Tibial artery (tissue), 4 donors: ENCODE measurements at places on chromosomes 3 and 15.

GRCh38 chr15:35281515-35281914 lies 196.4 kb upstream of the NANOGP8 start:
- DNase-seq, result no peak

DNA sequence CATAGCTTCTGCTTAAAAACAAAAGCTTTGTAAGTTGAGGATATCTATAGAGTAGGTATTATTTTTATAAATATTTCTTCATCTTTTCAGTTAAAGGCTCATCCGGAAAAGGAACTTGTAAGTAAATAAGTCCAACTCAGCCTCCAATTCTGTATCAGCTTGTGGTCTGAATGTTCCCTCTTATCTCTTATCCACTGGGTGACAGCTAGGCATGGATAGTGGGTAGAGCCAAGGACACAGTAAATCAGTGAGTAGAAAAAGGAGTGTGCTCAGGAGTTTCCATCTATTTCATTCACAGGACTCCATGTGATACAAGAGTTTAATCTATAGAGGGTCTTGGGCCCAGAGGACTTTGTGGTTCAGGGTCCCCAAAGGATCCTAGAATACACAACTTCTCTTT lies 50.9 kb downstream of the FRMD5 start:
- DNase-seq, result no peak

DNA sequence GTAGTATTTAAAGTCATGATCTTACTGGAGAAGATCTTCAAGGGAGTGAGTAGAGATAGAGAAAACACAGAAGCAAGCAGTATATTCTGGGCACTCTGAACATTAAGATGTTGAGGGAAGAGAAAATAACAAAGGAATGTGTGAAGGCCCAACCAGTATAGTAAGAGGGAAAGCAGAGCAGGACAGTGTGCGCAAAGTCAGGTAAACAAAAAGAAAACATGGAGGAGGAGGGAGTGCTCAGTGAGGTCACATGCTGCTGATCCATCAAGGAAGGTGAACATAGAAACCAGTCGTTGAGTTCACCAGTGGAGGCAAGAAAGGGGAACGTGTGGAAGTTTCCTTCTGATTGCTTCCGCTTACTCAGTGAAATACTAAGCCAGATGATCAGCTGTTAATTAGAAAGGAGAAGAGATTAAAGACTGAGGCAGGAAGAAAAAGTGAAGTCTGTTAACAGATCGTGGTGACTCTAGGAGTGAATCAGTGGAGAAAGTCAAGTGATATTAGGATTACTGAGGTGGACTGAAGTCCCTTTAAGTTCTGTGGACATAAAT lies 47.2 kb downstream of the OPA1 start:
- no peak for DNase-seq

DNA sequence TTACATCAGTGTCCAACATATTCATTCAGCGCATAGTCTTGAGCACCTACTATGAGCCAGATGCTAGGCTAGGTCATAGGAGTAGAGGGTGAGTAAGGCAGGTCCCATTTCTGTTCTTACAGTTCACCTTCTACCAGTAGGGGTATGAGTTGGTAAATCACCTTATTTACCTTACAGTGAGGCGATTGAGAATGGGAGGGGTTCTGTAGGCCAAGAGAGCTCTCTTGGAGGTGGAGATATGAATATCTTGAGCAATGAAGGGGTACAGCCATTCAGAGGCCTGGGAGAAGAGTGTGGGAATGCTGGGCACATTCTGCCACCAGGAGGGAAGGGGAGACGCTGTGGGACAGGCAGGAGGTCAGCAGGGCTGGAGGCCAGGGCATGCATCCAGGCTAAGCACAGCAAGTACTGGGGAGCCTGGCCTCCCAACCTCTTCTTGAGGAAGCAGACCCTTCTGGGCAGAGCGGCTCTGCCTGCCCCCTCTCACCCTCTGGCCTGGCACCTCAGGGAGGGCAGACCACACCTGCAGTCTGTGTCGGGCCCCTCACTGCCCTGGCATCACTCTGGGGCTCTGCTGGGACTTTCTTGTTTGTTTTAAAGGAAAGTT lies 123.4 kb downstream of the EEFSEC start:
- DNase-seq, result no peak

DNA sequence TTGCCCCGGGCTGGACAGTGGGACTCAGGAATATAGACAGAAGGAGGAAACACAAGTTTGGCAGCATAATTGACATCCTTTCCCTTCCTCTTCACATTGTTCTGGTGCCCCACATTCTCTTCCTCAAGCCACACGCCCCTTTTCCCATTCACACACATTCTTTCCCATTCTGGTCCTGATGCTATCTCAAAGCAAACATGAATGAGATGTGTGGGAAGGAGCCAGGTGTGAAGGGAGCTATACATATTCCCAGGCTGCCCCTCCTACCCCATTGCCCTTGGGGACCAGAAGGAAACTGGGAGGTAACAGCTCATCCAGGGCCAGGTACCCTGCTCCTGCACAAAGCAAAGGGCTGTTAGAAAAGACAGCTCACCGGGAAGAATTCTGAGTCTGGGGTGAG lies 23.4 kb upstream of the CLK3 start:
- DNase-seq, result no peak
